MV-4-11 (cell line): ENCODE measurements at places on chromosomes 1 and 21.

- no peak for DNase-seq
Observed at GRCh38 chr1:22340873-22341272, 110.8 kb upstream of the ZBTB40 start.

GRCh38 chr1:169186106-169186505, 79.6 kb downstream of the ATP1B1 start:
- DNase-seq, result no peak

DNA sequence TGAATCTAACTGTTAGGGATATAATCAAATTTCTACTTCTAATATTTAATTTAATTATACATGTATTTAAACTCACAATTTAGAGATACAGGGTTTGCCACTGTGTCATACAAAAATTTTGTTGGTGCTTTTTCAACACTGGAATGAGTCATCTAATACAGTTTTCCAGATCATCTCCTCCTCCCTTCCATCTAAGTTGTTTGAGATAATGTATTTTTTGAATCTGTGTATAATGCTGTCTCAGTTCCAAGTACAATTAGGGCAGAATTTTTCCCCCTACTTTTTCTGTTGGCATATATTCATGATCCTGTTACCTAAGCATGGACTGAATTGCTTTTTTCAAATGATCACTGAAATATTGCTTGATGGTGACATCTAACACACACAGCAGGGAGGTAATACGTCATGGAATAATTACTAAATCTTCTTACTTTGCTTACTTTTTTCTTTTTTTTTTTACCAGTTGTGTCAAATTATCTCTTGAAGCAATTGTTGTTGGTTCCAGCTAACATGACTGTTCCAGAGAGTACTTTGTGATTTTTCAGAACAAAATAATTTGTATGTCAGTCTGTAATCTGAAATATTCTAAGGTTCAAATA, 146.0 kb downstream of the MAGI3 start:
- no peak for DNase-seq

DNA sequence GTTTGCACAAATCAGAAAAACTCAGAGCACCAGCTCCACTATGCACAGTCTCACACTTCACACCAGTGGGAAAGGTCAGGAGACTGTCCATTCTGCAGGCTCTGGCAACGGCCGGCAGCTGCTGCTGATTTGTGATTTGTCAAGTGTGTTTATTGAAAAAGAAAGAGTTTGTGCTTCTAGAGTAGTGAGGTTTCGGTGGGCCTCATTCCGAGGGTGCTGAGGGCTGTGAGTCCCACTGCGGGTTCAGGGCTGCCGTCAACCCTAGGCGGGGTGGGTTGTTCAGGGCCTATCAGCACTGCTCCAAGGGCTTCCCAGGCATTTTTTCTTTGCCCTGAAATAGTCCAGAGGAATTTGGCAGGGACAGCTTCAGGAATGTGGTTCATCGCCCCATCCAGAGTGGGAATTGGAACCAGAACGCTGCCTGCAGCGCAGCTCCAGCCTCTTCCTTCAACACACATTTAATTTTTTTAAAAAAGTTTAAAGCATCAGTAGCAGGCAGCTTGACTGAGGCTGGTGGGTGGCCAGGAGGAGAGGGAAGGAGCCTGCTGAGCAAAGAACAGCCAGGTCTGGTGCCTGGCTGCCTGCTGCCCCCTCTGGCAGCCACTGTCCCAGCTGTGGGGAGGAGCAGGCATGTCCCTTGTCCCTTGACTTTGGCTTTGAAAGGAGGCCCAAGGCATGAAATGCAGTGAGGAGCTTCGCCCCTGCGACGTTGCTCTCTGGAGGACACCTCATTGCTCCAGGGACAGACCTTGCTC, 19.7 kb downstream of the STUM start:
- DNase-seq, result no peak

DNA sequence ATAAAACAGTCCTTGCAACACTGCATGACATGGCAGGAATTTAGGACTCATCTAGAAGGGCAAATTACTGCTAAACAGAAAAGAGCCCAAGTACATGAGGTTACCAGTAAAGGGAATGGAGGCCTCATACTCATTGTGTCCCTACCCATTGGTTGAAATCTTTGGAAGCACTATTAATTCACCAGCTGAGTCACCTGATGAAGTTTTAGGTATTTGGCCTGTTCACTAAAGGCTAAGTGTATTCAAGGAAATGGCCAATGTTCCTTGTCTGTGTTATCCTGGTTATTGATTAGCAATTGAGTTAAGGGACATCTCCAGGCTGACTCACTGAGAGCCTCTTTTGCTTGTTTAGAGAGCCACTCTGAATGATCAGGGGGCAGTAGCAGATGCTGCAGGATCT, 188.4 kb downstream of the ZZZ3 start:
- DNase-seq, result no peak

- DNase-seq, result no peak
Observed at GRCh38 chr1:983798-984475, 2.0 kb upstream of the PERM1 start.

- DNase-seq, result no peak
Observed at GRCh38 chr1:169779150-169779549, 15.6 kb downstream of the METTL18 start.

GRCh38 chr1:41359211-41360073, 1.8 kb upstream of the FOXO6 start:
- no peak for DNase-seq

DNA sequence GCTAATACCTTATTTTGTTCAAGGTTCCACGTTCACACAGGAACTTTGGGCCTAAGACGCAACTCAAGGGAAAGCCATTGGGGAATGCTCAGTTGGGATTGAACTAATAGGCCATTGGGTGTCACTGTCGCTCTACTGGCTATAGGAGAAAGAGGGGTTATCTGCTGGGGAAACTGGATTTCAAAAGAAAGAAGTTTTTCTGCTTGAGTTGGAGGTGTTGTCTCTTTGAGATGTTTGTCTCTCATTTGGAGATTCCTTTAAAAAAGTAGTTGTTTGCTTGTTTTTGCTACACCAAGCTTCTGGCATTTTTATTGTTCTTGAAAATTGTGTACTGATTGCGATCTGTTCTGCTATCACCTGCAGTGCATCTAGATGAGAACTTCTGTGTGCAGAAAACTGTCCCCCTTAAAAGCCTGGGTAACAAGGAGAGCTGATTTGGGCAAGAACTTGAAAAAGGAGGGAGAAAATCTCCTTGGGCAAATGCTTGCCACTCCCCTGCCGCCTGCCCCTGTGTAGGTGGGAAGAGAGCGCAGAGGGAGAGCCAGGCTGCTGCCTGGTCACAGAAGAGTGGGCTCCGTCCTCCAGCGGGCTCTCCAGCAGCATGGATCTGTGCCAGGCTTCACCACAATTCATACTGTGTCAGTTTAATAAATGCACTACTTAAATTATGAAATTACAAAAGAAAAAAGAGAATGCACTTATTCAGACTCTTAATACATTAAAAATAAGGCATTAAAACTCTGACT, 39.9 kb downstream of the PEX14 start:
- DNase-seq, result peak; percentile 29

- no peak for DNase-seq
Observed at GRCh38 chr1:76587212-76587611, 280.1 kb upstream of the ST6GALNAC5 start.

DNA sequence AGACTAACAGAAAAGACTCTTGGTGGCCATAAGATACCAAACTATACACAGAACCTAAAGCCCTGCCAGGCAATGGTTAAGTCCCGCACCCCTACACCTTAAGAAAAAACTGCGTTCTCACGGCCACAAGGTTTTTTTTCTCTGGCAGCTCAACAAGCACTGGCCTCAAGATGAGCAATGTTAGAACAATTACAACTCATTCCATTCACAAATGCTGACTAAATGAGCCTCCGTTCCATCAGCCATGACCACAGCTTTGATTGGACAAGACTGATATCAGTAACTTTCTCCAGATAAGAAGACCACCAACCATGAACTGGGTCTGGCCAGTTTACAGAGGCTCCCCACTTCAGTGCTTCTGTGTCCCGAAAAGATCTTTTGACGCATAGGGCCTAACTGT, 31.9 kb downstream of the SEC16B start:
- DNase-seq, result no peak

DNA sequence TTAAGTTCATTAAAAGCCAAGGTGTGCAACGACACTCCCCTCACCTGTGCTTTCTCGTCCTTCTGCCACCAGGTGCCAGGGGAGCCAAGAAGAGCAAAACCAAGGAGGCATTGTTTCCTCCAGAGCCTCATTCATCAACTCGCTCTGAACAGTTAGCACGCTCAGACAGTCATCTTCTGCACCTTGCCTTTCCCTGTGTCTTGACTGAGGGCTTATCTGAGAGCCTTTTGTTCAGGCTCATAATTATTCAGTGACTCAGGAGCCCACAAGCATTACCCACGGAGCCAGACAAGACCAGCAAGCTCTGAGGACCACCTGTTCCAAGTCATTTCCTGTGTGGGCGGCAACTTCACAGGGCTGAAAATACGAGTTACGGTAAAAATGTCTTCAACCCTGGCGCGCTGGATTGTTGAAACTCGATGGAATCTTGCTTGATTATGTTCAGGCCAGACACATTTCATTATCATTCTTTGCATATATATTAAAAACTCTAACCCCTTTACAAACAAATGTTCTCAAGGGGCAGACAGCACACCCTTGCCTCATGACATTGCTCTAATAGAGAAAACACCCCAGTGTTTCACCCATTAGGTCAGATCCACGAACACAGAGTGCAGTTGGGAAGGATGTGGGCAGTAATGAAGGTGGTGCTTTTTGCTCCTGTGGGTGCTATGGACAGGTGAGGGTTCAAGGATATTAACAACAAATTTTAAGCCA, 89.7 kb upstream of the RUNX1 start:
- no peak for DNase-seq

- DNase-seq, result no peak
Observed at GRCh38 chr21:44442266-44443125, 12.8 kb upstream of the LRRC3 start.

- no peak for DNase-seq
Observed at GRCh38 chr1:198601936-198602889, 36.6 kb upstream of the PTPRC start.

- no peak for DNase-seq
Observed at GRCh38 chr1:52209429-52209828, 67.5 kb downstream of the ZFYVE9 start.

DNA sequence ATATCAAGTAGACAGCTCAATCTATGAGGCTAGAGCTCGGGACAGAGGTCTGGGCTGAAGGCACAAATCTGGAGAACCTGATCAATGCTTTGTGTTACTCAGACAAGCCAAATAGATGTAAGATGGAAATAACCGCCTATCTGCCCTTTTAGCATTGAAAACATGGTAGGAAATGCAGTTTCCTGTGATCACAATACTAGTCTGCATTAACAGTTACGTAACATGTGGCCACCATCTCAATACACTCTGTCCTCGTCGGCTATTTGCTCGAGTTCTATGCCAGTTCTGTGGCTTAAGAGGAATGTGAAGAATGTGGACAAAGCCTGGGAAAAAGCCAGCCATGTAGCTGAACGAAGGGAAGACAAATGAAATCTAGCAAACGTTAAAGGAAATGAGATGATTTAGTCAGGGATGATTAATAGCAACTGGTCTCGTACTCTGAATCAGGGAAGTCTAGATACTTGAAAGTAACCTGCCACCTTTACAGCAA, 73.3 kb downstream of the HSF2BP start:
- peak; percentile 40 for DNase-seq

DNA sequence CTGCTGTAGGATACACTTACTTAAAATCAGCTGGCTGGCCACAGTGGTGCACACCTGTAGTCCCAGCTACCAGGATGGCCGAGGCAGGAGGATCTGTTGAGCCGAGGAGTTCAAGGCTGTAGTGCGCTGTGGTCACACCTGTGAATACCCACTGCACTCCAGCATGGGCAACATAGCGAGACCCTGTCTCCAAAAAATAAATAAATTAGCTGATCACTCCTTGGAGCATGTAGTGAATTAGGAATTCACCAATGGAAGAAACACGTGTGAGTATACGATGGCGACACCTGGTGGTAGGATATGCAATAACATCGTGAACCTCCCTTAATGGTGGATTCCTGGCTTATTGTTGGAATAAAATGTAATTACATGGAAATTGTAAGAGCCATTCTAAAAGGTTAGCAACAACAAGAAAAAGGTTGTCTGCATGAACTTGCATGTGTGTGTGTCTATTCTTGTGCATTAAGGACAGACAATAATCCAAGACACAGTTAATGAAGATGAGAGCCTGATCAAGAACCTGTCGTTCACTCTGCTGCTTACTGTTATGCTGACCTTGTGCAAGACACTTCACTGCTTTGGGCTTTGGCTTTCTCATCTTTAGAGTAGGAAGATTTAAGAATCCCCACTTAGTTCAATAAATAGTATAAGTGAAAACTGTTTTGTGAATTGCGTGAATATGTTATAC, 38.6 kb upstream of the COX20 start:
- DNase-seq, result peak; percentile 34

- peak; percentile 26 for DNase-seq
Observed at GRCh38 chr1:24932284-24932683, 2.2 kb upstream of the RUNX3 start.

DNA sequence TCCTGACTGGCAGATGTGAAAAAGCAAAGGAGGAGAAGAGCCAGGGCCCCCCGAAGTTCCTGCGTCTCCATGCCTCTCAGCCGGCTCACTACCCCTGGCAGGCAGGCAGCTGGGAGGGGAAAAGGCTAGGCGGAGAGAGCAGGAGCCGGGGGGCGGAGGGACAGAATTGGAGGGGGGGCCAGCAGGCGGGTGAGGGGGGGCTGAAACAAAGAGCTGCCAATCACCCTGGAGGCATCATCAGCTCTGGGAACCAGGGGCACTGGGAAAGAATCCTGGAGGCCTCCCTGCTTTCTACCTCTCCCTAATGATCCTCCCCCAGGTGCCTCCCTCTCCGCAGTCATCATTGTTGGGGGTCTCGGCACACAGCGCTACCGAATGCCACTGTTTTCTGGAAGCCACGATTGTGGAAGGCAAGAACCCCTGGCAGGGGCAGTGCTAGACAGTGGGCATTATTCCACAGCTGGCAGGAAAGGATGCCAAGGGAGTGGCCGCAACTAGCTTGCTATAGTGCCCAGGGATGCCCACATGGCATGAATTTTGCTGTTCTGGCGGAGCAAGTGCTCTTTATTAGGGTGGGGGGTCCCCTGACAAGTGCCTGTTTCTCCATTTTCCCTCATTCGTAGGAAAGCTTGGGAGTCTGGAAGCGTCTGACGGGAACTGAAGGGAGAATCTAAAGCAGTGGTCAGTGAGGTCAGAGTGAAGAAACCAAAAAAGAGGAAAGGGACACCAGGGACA, at the start of gene THBS3:
Gene THBS3 (minus strand): TSS at position 92 of the 735 bp plus-strand sequence. CDS start 21 bp downstream, at position 71.
- DNase-seq, result no peak

DNA sequence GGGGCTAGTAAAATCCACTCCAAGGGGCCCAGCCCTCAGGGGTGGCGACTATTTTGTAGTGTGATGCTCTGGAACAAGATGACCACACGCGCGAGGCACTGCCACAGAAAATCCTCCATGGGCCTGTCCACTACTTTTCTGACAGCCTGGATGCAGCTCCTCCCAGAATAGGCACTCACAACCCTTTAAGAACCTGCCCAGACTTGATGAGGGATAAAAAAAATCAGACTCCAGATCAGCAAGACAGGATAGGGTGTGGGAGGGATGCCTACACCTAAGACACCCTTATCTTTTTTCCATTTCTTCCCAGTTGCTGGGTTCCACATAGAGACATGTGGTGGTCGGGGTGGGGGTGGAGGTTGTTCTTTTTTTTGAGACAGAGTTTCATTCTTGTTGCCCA, 33.5 kb downstream of the PCAT6 start:
- DNase-seq, result no peak

- no peak for DNase-seq
Observed at GRCh38 chr1:24961961-24962861, 32.1 kb upstream of the RUNX3 start.

GRCh38 chr1:8854240-8854639, 24.2 kb downstream of the ENO1 start:
- no peak for DNase-seq
